Stimulated activated CD4-positive, alpha-beta T cell treated with anti-CD3 and anti-CD28 coated beads, Interleukin-12 subunit alpha, Interleukin-12 subunit beta, amount 100 ng/mL, for 4 hours (primary cell): ENCODE measurements at places on chromosomes 4 and X.

GRCh38 chr4:7622371-7622770, 187.6 kb upstream of the PSAPL1 start:
- no peak for DNase-seq

- DNase-seq: no peak
Measured at GRCh38 chr4:14701896-14702295, 300.4 kb upstream of the CPEB2 start.

DNA sequence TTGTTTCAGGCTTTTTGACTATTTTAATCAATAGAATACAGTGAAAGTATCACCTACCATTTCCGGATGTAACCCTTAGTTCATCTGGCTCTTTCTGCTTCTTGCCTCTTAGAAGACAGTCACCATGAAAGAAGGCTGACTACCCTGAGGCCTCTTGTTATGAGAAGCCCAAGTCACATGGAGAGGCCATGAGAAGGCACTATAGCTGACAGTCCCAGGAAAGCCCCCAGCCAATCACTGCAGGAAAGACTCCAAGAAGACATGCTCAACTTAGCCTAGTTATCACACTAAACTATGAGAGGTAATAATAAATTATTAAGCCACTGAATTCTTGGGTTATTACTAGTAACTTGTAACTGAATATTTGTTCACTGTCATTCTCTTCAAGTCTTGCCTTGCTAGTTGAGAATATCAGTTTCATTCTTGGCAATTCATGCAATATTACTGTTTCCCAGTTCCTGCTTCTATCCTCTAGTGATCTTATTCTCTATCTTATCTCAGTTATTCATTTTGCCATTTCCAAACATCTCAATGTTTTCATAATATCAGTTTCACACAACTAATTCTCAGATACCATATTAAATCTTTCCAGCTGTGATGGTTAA, 57.1 kb upstream of the GUCY1A1 start:
- no peak for DNase-seq

DNA sequence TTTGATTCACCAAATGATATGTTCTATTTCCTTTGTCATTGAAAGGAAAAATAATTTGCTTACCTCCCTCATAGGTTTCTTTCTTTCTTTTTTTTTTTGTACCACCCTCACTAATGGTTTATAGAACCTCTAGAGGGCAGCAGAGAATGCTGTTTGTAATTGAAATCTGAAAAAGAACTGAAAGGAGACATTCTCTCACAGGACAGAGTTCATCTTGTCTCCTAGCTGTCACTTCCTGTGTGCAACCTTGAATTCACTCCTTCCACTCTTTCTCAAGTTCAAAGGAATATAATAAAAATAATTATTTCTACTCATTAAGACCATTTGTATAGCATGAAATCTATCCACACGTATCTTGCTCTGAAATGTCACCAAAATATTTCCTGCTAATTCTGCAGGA, 51.0 kb downstream of the GUCY1B1 start:
- no peak for DNase-seq

- DNase-seq: no peak
Measured at GRCh38 chrX:47160781-47161180, 15.8 kb downstream of the RBM10 start.

- DNase-seq: no peak
Measured at GRCh38 chr4:38803833-38804653, 548 bp downstream of the TLR1 start.

GRCh38 chr4:99586322-99586721, 11.7 kb downstream of the MTTP start:
- DNase-seq: no peak

- no peak for DNase-seq
Measured at GRCh38 chrX:1389993-1390285, 2.0 kb downstream of the SLC25A6 start.

DNA sequence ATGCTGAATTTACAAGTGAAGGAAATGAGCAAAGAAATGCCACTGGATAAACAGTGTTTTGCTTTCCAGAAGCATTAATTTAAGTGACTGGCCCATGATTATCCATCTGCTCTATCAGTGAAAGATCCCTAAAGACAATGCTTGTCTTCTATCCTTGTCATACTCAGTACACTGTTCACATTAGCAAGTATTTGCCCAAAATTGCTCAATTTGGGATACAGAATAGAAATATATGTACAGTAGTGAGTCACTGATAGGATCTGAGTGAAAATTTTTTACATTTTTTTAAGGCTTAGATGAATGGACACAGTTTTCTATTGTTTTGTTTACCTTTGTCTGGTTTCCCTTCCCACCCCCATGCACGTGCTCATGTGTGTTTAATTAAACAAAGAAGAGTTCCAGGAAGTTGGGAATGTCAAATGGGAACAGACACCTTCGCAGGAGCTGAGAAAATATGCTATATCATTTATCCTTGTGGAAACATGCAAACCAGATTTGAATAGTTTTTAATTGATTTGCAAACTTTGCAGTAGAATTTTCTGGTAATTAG, 656.3 kb downstream of the RPA4 start:
- no peak for DNase-seq

- no peak for DNase-seq
Measured at GRCh38 chr4:1419708-1420107, 13.5 kb upstream of the NKX1-1 start.

DNA sequence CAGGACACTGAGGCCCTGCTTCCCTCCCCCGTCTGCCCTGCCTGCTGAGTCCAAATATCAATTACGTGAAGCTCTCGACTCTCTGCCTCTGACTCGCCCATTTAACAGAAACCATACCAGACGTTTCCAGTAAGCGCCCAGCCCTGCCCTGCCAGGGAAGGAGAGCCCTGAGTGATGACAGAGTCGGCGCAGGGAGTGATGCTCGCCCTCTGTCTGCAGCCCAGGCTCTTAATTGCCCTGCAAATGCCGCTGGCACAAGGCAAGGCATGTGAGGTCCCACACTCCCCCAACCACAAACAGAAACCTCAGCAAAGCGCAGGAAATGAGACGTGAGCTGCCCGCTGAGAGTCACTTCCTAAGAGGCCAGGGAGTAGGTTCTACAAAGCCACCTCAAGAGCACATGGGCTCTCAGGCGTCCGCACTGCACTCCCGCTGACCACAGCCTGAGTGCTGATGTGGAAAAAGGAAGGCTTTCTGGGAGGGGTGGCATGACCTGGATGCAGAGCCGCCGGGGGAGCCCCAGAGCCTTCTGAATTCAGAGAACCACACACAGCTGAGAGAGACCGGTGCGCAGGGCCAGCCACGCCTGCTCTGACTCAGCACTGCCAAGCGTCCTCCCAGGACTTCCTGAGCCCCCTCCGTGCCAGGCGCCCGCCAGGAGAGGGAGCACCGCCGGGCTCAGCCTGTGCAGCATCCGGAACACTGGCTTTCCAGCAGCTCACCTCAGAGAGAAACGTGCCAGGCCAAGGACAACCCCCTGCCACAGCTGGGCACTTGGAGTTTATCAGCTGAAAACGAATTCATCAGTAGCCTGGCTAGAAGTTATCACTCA, 5.3 kb downstream of the ZFYVE28 start:
- peak; percentile 66 for DNase-seq

DNA sequence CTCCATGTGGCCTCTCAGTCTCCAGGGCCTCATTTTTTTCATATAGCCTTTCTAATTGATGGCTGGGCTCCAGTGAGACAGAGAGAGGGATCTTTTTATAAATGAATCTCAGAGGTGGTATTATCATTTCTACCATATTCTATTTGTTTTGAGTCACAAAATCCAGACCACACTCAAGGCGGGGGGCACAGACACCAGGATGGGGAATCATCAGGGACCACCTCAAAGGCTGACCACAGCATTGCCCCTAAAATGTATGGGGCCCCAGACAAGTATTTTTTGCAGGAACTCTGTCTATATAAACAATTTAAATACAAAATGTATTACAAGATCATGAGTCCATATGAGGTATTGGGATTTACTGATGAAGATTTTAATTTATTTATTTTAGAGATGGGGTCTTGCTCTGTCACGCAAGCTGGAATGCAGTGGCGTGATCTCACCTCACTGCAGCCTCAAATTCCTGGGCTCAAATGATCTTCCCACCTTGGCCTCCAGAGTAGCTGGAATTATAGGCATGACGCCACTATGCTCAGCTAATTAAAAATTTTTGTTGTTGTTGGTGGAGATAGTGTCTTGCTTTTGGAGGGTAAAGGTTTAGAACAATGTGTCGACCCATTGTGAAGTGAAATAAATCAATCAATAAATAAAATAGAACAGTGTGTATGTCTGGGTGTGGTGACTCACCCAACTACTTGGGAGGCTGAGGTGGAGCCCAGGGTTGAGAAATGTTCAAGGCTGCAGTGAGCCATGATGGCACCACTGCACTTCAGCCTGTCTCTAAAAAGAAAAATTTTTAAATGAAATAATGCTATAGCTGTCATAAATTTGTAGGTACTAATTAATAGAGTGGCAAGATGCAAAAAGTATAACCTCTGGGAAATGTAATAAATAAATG, 29.4 kb downstream of the WDR13 start:
- no peak for DNase-seq

- peak; percentile 91 for DNase-seq
Measured at GRCh38 chrX:154478728-154479622, at the start of gene LAGE3. Gene LAGE3 (minus strand): TSS chrX:154479281. CDS start chrX:154478915, 366 bp downstream.

DNA sequence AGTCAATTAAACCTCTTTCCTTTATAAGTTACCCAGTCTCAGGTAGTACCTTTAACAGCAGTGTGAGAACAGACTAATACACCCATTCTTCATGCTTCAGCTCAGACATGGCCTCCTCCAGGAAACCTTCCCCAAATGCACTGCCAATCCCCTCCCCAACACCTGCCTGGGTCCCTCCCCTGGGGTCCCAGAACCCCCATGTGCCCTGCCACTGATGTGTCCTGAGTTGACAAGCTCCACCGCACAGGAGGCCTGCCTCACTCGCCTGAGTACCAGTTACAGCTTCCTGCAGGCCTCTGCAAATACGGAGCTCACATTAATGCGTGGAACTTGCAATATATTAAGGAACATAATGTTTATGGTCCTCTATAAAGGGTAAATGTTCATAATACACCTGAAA, 34.9 kb upstream of the CRMP1 start:
- no peak for DNase-seq

DNA sequence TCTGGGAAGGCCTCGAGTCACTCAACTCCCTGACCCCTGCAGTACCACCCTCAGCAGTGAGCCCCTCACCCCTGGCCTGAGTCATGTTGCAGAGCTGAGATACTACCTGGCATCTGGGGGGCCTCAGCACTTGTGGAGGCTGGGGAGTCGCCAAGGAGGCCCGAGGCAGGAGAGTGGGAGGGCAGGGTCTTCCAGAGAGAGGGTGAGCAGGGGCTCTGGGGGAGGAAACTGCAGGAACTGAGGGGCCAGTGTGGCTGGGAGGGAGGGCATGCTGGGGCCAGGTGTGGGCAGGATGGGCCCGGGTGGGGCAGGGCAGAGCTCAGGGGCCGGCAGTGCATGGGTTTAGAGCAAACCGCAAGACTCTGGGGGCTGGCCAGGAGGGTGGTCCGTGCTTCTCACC, 59.7 kb downstream of the SORCS2 start:
- no peak for DNase-seq

DNA sequence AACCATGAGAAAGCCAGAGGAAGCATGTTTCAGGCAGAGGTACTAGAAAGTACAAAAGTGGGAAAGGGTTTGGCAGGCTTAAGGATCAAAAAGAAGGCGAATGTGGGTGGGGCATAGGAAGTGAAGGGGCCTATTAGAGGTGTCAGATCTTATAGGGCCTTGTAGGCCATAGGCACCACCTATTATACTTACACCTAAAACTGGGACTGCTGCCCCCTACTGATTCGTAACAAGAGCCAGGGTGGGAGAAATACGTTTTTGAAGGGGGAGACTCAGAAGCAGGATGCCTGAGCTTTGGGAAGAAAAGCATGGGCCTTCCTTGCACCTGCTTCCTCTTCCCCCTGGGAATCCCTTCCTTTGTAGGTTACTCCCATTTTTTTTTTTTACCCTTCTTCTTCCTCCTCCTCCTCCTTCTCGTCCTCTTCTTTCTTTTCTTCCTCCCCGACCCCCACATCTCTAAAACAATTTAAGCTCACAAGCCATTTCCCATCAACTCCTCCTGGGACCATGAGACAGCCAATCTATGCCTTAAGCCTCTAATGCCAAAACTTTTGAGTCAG, 40.7 kb upstream of the GPC3 start:
- no peak for DNase-seq

DNA sequence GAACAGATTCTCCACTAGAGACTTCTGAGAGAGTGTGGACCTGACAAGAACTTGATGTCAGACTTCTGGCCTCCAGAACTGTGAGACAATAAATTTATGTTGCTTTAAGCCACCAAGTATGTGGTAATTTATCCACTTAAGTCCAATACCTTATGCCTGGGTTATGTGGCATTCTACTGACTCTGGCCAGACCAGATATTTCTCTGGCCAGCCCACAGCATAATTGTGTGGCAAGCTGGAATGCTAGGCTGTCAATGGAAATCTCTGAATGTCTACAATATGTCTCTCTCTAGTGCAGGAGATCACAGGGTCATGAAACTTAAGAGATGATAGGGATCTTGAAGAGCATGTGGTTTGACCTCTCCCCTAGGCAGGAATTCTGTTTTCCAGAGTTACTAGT, 251.0 kb downstream of the ZNF674 start:
- DNase-seq: no peak

- peak; percentile 4 for DNase-seq
Measured at GRCh38 chr4:189202182-189202868, 738.3 kb upstream of the FRG1 start.

DNA sequence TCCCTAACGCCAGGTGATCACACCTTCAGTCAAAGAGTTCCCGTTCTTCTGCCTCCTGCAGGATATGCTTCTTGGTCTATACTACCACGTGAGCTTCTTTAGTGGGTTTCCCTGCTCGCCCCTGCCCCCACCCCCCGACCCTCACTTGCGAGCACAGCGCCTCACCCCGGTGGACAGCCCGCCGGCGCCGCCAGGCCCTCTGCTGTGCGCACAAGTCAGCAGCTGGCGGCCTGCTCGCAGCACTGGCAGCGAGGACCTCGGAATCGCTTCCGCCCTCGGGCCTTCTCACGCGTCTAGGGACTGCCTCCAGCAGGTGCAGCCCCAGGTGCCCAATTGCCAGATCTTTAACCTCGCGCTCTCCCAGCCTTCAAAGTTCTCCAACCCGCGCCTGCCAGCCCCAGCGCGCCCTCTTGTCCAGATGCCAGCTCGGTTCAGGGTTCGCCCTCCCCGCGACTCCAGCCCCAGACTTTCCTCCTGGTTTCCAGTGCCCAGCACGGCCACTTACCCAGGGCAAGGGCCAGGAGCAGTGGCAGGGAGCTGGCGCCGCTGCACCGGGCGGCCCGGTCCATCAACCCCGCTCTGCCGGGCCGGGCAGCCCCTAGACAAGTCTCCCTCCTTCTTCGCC, 454 bp downstream of the BTC start:
- no peak for DNase-seq

GRCh38 chr4:139745111-139745639, 79.6 kb downstream of the MGST2 start:
- DNase-seq: no peak

DNA sequence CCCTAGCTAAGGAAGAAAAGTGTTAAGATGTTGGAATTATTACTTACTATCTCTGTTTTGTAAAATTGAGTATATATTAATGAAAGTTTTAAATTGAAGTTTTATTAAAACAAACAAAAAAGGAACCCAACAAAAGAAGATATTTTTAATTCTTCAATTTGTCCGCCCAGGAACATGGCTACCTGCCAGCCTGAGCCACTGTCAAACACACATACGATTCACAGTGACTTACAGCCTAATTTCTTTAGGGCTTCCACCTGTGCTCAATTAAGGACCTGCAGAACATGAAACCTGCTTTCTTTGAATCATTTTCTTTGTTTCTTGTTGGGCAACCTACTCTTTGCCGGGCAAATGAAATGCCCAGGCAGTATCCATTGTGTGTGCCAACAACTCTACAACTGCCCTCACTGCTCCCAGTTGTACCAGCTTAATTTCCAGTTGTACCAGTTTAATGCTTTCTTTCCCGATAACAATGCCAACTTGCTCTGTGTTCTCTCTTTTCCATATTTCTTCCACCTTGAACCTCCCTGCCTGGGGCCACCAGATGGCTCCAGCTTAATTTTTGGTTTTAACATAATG, 181.7 kb downstream of the GBA3 start:
- DNase-seq: no peak
